ENCODE measurements at places on chromosomes 2 and 18. TPM values are rescaled to one million over a fixed set of nuclear protein-coding genes. Genes with fewer than 3 reads are reported as not detected.
A peak's percentile ranks its signal among the peaks of the same experiment; 100 is the strongest.

DNA sequence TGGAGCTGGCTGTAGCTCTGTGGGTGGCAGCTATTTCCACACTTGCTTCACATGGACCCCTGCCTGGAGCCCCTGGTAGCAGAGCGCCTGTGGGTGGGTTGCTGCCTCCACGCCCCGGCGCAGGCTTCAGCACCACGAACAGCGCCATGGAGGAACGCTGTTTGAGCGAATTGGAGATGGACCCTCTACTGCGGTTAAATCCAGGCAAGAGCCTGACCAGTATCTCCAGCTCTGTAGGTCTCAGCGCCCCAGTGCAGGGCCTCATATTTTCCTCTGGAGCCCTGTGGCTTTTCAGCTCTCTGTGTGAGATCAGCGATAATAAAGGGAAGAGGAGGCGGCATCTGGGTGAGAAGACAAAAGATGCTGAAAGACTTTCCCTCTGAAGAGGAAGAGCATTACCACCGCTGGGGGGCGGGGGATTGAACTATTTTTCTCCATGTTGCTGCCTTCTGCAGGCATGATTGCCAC, 12.0 kb downstream of the ONECUT2 start:
- no peak for DNase-seq

DNA sequence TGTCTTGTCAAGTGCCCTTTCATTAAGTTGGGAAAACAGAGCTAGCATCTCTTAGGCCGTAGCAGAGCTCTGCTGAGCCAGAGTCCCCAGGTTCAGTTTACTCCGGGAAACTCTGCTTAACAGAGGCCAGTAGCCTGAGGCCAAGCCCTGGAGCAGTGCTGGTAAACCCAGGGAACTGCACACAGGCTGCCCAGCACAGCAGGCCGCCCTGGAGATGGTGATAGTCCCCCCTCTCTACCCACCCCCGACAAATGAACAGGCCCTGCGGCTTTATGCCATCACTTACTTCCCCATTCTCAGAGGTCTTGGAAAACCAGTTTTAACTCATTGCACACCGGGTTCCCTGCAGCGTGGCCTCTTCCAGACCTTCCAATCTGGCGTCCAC, 3.5 kb downstream of the CNNM4 start:
- no peak for DNase-seq

FAHD2A gene
- 30.2 TPM for total RNA-seq

DNA sequence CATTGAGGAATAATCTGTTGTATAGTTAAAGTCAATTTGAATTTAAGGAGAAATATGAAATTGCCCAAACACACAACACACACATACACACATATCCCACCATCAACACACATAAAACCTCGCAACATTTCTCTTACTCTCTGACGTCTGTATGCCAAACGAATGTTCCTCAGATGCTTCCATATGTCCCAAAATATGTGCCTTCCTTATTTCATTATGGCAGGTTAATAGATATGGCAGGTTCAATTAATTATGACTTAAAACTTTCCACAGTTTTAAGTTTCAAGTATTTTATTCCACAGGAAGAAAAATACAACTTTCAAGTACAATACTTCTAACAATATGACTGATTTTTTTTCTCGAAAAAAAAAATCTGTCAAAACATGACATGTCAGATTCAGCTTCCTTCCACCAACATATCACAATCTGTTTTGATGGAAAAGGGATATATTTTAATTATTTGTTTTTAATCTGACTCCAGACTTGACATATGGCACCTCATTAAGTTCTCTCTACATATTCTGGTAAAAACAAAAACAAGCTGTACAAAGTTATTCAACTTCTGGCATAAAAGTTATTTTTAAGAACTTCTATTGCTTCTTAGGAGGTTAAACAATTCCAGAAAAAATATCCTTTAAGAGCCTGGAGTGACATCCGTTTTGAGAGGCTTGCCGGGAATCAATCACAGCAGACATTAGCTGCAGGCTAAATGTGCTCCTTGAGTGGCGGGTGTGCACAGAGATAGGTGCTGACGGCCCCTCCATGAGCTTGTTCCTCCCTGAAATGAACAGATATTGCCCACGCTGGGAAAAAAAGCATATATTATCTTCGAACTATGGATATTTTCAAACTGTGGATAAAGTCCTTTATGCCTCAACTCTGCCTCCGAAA, 812.7 kb downstream of the DCDC2C start:
- DNase-seq: no peak

DNA sequence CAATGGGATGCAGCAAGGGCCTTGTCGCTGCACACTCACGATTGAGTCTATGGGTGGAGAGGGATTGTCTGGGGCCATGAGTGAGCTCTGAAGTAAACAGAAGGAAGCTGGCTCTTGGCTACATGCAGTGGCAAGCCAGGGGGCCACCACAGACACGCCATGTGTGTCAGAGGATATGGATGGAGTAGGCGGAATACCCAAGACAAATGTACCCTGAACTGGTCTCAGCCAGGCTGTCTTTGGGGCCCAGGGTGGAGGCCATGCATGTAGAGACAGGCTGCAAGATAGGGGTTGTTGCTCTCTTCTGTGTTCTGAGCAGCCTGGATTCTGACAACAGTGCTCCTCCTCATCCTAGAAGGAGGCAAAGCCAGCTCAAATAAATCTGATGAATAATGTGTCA, 24.0 kb upstream of the ITGA6 start:
- DNase-seq: no peak

DNA sequence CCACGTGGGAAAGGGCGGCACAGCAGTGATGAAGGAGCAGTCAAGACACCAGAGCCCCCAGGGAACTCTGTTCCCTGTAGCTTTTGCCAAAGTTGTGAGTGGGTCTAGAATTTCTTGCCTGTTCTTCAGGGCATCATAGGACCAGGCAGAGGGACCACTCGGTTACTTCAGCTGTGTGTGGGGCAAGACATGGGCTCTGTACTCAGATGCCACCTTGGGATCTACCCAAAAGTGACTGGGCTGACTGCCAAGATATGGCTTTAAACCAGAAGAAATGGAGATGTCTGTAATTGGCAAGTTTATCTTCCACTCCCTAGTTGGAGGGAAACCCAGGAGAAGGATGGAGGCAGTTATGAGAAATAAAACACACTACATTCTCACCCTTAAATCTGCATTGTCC, 29.6 kb downstream of the KCNF1 start:
- no peak for DNase-seq

DYSF gene
- 9.2 TPM for total RNA-seq

GRCh38 chr2:222739939-222740338, 68.5 kb downstream of the MOGAT1 start:
- DNase-seq: no peak

GKN2 gene
- total RNA-seq: 0.24 TPM

CRYGD gene
- total RNA-seq: not detected

SPATA3 gene
- total RNA-seq: not detected

LMAN2L gene
- total RNA-seq: 16.0 TPM

DNA sequence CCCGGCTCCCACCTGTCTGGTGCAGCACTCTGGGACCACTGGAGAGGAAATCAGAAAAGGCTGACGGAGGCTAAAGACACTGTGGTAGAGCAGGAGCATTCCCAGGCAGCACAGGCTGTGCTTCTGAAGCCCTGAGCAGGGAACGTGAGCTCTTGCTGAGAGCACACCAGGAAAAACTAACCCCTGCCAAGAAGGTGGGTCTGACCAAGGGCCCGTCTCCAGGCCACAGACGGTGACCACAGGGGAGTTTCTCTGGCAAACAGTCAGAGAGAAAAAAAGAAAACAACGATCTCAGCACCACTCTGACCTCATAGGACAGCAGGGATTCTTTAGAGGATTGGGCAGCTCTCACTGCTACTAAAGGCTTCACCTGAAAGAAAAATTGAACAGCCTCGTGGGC, 201.4 kb downstream of the AFF3 start:
- DNase-seq: no peak

DNA sequence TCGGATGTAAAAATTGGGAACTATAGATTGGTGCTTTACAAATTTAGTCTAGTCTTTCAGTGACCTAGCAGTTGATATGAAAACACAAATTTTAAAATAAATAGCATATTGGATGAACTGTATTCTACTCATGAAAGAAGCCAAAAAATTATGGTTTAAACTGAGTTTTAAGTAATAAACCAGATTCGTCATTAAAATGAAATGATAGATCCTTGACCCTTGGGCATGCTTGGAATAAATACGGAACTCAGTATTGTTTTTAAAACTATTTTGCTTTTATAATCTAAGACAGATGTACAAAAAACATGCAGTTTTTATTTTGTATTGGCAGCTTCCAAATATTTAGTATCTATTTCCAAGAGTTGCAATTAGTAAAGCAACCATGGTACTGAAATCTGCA, 34.6 kb upstream of the TBR1 start:
- DNase-seq: no peak

GRCh38 chr2:163353551-163353950, 382.3 kb downstream of the FIGN start:
- DNase-seq: no peak

BMP10 gene
- total RNA-seq: 0.14 TPM

GRCh38 chr2:64488050-64488974, 34.4 kb downstream of the LGALSL start:
- peak; percentile 63 for DNase-seq

DNA sequence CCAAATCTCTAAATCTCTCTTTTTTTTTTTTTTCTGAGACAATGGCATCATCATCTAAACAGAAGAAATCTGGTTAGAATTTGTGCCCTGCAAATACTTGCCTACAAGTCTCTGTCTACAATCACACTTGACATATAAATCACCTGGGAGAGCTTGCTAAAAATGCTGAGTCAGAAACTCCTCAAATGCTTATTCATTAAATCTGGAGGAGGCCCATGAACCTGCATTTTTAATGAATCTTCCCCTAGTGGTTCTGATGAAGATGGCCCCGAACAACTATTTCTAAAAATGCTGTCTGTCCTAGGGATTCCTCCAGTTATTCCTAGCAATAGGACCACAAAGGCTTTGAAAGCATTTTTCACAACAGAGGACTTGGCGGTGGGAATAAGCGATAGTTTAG, 1.6 kb upstream of the CSRNP3 start:
- no peak for DNase-seq

ATOH8 gene
- total RNA-seq: 2.0 TPM
